ENCODE measurements at places on chromosomes 11 and 22. TPM values are rescaled to one million over a fixed set of nuclear protein-coding genes. Genes with fewer than 3 reads are reported as not detected.

DNA sequence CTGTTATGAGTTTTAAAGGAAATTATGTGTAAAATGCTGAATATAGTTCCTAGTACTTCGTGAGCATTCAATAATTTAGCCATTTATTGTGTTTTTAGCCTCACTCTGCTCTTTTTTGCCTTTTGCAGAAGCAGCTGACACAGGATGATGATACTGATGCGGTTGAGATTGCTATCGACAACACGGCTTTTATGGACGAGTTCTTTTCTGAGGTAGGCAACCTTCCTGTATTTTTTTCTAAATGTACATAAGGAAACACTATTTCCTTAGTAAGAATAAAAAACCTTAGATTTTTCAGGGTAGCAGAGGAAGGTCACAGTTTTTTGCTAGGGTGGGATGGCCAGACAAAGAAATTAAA, 17.9 kb downstream of the STX3 start:
- peak overlapping the region; percentile 92 for H3K27ac ChIP-seq
- H3K27me3 ChIP-seq, result no peaks in the 10 kb centered on the region
- H3K4me3 ChIP-seq, result no peak overlapping the region

GRCh38 chr11:128291007-128291406, 296.4 kb downstream of the ETS1 start:
- peak overlapping the region; percentile 99 for H3K27ac ChIP-seq
- no peaks in the 10 kb centered on the region for H3K27me3 ChIP-seq
- H3K4me3 ChIP-seq, result peak overlapping the region; percentile 85

DNA sequence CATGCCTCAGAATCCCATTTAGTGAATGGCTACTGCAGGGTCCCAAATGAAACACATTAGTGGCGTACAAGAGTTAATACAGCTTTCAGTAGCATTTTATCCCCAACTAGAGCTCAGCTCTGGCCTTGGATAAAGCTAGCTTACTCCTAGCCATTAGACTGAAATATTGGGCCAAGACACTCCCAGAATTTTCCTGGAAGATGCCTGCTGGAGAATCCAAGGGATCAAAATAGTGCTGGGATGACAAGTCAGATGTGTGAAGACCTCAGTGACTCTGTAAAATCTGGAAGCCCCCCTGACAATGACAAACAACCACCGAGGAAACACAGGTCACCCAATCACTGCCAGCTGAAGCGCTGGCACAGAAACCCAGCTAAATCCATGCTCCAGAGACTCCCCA, 303.1 kb upstream of the SORL1-AS1 start:
- H3K4me3 ChIP-seq, result no peak overlapping the region
- H3K4me1 ChIP-seq, result no peaks in the 10 kb centered on the region
- H3K27me3 ChIP-seq, result no peaks in the 10 kb centered on the region
- DNase-seq, result no peak
- no peaks in the 10 kb centered on the region for H3K36me3 ChIP-seq

- no peaks in the 10 kb centered on the region for H3K4me1 ChIP-seq
- H3K36me3 ChIP-seq, result no peaks in the 10 kb centered on the region
- H3K27ac ChIP-seq, result no peak overlapping the region
- no peak overlapping the region for H3K4me3 ChIP-seq
Observed at GRCh38 chr11:108534274-108534882, 36.2 kb upstream of the POGLUT3 start.

DNA sequence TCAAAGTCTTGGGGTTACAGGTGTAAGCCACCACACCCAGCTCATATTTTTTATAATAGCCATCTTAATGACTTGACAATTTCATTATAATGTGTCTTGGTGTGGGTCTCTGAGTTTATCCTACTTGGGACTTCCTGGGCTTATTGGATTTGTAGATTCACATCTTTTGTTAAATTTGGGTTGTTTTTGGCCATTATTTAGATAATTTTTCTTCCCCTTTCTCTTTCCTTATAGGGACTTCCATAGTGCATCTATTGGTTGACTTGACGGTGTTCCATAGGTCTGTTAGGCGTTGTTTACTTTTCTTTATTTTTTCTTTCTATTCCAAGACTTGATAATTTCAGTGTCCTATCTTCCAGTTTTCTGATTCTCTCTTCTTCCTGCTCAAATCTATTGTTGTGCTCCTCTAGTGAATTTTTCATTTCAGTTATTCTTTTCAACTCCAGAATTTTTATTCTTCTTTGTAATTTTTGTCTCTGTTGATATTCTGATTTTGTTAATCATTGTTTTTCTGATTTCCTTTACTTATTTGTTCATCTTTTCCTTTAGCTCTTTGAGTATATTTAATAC, 45.6 kb downstream of the RRM1 start:
- H3K4me1 ChIP-seq, result no peaks in the 10 kb centered on the region
- H3K27me3 ChIP-seq, result no peaks in the 10 kb centered on the region
- DNase-seq, result no peak
- H3K4me3 ChIP-seq, result no peak overlapping the region
- no peak overlapping the region for H3K27ac ChIP-seq

DNA sequence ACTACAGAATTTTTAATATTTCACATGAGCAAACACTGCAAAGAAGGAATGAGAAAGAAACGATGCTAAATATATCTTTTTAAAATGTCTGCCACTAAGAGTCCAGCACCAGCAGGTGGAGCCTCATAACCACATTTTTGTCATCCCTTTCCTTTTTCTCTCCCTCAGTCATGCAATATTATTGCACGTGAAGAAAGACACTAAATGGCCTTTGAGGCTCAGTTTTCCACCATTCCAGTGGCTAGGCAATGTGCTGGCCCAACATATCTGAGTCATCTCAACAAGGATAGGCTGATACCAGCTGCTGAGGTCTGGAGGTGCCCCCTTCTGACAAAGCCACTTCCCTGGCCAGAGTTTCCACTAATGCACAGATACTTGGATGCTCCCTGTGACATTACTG, 1.8 kb downstream of the ALKBH8 start:
- peak overlapping the region; percentile 17 for H3K4me3 ChIP-seq
- H3K4me1 ChIP-seq, result peaks cover 56% of the 10 kb centered on the region
- no peaks in the 10 kb centered on the region for H3K27me3 ChIP-seq
- no peak for DNase-seq

GRCh38 chr11:38438091-38438490, 1840.1 kb upstream of the RAG2 start:
- H3K27me3 ChIP-seq, result no peaks in the 10 kb centered on the region
- no peaks in the 10 kb centered on the region for H3K4me1 ChIP-seq
- DNase-seq, result no peak
- no peak overlapping the region for H3K27ac ChIP-seq

- peak; percentile 79 for DNase-seq
- no peaks in the 10 kb centered on the region for H3K27me3 ChIP-seq
- peak within 1 kb of the TSS; percentile 88 for H3K4me3 ChIP-seq
- H3K36me3 ChIP-seq, result peaks cover 20% of the 10 kb centered on the region
Observed at GRCh38 chr22:21982338-21982965, at the start of gene TOP3B. TSS of gene TOP3B (minus strand) at chr22:21982787. CDS start at chr22:21975709, 7,078 bp downstream.

- H3K4me3 ChIP-seq, result no peak overlapping the region
- no peak overlapping the region for H3K27ac ChIP-seq
- H3K27me3 ChIP-seq, result peaks cover 22% of the 10 kb centered on the region
- no peak for DNase-seq
- H3K36me3 ChIP-seq, result no peaks in the 10 kb centered on the region
- no peaks in the 10 kb centered on the region for H3K4me1 ChIP-seq
Observed at GRCh38 chr11:1924646-1925372, 5.3 kb downstream of the TNNT3 start.

DNA sequence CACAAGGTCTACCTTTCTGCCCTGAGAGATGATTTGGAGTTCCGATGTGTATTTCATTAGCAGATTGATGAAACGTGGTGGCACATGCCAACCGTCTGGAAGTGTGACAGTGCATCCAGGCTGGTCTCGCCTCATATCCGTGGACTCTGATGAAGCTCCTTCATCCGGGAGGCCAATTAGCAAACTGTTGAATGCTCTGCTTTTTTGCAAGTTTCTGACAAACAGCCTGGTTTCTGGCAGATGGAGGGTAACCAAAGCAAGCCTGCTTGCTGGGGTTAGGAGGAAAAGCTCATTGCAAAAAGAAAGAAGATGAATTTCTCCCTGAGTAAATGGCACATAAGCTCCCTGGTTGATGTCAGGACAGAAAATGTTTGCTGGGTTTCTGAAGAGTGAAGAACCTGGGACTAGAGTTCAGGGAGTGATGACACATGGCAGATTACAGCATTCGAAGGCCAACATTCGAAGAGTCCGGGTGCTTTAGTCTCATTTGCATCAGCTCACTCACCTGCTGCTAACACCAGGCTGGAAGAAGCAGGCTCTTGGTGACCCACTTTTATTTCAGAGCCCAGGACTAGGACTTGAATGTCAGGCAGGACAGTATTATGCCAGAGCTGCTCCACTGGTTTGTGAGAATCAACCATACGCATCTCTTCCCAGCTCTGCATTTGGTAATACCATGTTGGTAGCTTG, 135.9 kb upstream of the TTC12 start:
- H3K4me3 ChIP-seq, result no peak overlapping the region
- DNase-seq, result no peak
- H3K27me3 ChIP-seq, result peaks cover 5% of the 10 kb centered on the region
- H3K4me1 ChIP-seq, result no peaks in the 10 kb centered on the region
- H3K27ac ChIP-seq, result no peak overlapping the region

DNA sequence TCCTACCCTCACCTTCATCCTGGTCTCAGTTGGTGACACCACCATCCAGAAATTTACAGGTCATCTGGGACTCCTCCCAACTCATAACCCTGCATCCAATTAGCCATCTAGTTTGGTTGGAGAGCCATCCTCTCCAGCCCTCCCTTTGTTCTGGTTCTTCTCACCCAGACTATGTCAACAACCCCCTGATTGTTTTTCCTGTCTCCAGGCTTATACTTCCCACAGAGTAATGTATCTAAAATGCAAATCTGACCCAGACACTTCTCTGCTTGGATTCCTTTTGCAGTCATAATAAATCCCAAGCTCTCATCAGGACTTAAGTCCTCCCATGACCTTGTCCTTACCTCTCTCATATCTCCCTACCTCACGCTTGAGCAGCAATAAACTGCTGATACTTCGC, 3.0 kb downstream of the TTC12 start:
- no peak overlapping the region for H3K27ac ChIP-seq
- peaks cover 41% of the 10 kb centered on the region for H3K36me3 ChIP-seq
- H3K27me3 ChIP-seq, result no peaks in the 10 kb centered on the region
- no peak for DNase-seq
- H3K4me3 ChIP-seq, result no peak overlapping the region

DNA sequence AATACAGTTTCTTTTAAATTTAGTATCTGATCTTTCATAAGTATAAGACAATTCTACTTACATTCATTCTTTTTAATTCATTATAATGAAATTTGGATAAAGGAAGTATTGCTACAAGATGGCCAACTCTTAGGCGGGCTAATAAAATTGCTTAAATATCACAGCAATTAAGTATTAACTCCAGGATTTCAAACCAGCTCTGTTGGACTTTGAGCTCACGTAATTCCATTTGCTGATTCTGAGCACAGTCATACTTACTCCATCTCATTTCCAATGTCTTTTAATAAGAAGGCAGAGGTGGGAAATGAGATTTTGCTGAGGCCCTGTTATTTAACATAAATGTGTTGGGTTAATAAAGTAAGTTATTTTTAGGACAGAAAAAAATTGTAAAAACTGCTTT, 748.1 kb downstream of the KCNA4 start:
- H3K4me3 ChIP-seq, result no peak overlapping the region
- no peaks in the 10 kb centered on the region for H3K36me3 ChIP-seq
- no peak for DNase-seq
- no peaks in the 10 kb centered on the region for H3K27me3 ChIP-seq

- no peak for DNase-seq
- no peak overlapping the region for H3K27ac ChIP-seq
- H3K27me3 ChIP-seq, result peaks cover 19% of the 10 kb centered on the region
- H3K4me3 ChIP-seq, result no peak overlapping the region
- H3K36me3 ChIP-seq, result no peaks in the 10 kb centered on the region
Observed at GRCh38 chr11:79430280-79430679, 10.6 kb downstream of the TENM4 start.

GRCh38 chr11:11169715-11170351, 183.2 kb downstream of the CSNK2A3 start:
- no peak for DNase-seq
- no peak overlapping the region for H3K27ac ChIP-seq
- H3K27me3 ChIP-seq, result no peaks in the 10 kb centered on the region

GRCh38 chr11:108965306-108966001, 300.6 kb downstream of the DDX10 start:
- H3K36me3 ChIP-seq, result no peaks in the 10 kb centered on the region
- DNase-seq, result no peak
- no peak overlapping the region for H3K4me3 ChIP-seq
- no peaks in the 10 kb centered on the region for H3K4me1 ChIP-seq
- no peak overlapping the region for H3K27ac ChIP-seq

DNA sequence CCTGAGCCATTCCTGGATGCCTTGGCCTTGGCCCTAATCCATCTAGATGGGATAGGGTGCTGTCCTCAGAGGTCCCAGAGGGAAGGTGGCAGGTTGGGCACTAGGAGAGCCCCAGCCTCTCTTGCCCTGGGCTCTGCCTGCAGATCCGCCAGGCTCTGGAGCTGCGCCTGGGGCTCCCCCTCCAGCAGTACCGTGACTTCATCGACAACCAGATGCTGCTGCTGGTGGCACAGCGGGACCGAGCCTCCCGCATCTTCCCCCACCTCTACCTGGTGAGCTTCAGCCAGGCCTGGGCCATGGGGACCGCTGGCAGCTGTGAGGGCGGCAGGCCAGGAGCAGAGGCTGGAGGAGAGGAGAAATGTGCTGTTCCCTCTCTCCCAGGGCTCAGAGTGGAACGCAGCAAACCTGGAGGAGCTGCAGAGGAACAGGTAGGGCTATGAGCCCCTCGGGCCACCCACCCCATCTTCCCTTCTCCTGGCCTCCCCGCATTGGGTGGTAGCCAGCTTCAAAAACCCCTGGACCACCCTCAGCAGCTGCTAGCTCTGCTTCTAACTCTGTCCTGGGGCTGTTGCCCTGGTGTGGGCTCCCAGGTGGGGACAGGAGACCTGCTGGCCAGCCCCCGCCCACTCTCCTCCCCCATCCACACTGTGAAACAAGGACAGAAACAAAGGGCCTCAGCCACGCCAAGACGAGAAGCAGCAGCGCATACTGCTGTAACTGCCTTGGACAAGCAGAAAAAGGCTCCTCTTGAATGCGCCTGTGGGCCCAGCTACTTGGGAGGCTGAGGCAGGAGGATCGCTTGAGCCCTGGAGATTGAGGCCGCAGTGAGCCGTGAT, 4.9 kb downstream of the SSH3 start:
- H3K27ac ChIP-seq, result no peak overlapping the region
- no peaks in the 10 kb centered on the region for H3K27me3 ChIP-seq
- H3K4me1 ChIP-seq, result peaks cover 12% of the 10 kb centered on the region
- no peak for DNase-seq
- H3K4me3 ChIP-seq, result no peak overlapping the region

Gene NRIP3
- not detected for total RNA-seq

Gene INS
- not detected for total RNA-seq

Gene JAML
- 1.5 TPM for total RNA-seq

Gene TSSC4
- 59.4 TPM for total RNA-seq

Gene CBLIF
- not detected for total RNA-seq

Gene SEPTIN3
- 0.54 TPM for total RNA-seq

Gene FAM227A
- 0.20 TPM for total RNA-seq

Gene NDUFA6
- 73.6 TPM for total RNA-seq

Gene CHEK1
- total RNA-seq, result 10.5 TPM

Measured in activated B cell treated with CpG ODN at 0.5 μM for 24 hours (primary cell).